ENCODE measurements at places on chromosomes 6 and 20.

DNA sequence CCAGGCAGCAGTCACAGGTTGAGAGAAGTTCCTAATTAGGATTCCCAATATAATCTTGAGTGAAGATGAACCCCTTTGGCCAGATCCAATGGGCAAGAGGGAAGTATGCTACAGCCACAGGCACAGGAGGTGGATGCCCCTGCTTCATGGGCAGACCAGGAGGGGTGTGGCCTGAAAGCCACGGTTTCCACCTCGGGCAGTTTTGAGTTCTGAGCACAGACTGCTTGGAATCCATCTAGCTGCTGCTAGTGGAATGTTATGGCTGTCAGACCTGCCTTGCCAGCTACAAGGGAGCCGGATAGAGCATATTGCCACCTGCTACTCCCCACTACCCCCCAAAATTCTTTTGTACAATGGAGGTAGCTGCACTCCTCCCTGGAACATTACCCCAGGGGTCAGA is 672.9 kb downstream of the HACE1 start:
- no peak for ATAC-seq

- ATAC-seq, result no peak
Measured at GRCh38 chr6:90413396-90413795, 116.8 kb upstream of the BACH2 start.

GRCh38 chr6:36685926-36686667 is 7.6 kb downstream of the CDKN1A start:
- no peak for ATAC-seq

DNA sequence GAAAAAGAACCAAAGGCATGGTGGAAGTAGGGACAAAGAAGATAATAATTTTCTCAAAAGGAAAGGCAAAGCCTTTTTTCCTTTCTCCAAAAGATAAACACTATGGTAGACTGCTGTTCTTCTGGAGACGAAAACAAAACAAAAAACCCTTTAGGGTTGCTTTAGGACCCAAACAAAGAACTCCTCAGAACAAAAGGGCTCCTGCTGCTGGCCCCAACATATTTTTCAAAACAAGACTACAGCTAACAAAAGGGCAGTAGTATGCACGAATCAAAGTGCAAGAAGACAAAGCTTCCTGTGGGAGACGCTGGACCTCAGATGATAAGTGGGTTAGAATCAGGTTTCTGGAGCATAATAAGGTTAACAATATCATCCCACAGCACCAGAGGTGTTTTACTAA is 15.8 kb downstream of the NCOA5 start:
- no peak for ATAC-seq

- ATAC-seq, result no peak
Measured at GRCh38 chr6:144179828-144180227, 29.5 kb downstream of the STX11 start.

DNA sequence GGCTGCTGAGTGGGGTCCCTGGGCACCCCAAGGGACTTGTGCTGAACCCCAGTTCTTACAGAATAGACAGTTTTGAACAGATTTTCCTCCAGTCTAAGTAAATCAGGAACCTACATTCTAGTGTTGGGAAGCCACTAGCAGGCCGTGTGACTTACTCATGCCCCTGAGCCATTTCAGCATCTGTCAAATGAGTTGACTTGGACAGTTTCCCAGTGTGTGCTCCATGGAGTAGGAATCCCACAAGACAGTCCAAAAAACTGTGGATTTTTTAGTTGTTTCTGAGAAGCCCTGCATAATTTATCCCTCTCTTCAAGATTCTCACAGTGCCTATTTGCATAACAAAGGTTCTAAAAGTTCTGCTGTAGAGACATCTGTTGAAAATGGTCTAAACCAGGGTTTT is 2.1 kb downstream of the GABRR2 start:
- ATAC-seq, result peak; percentile 88

GRCh38 chr20:33553516-33553915 is 63.6 kb downstream of the CBFA2T2 start:
- ATAC-seq, result no peak

DNA sequence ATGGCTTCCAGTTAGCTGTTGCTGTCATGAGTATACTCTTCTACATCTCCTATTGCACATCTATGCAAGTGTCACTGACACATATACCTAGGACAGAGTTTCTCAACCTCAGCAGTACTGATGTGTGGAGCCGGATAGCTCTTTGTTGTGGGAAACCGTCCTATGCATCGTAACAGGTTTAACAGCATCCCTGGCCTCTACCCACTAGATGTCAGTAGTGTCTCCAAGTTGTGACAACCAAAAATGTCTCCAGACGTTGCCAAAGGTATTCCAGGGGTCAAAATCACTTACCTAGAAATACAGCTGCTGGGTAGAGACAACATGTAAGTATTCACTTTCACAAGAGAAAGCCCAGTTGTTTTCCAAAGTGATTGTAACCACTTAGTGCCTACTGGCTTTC is 637.6 kb downstream of the RNF144B start:
- ATAC-seq, result peak; percentile 55

GRCh38 chr6:63739094-63739687 is 103.6 kb downstream of the PHF3 start:
- ATAC-seq, result no peak

- no peak for ATAC-seq
Measured at GRCh38 chr20:24033151-24033550, 44.6 kb upstream of the GGTLC1 start.

DNA sequence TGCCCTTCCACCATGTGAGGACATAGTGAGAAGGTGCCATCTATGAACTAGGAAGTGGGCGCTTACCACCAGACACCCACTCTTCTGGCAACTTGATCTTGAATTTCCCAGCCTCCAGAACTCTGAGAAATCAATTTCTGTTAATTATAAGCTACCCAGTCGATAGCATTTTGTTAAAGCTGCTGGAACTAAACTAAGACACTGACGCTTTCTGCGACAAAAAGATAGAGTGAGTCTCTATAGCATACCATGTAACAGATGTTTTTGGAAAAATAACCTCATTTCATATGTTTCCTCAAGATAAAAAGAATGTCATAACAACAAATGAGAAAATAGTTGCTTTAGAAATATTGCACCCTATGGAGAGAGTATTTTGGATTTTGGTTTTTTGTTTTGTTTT is 15.4 kb upstream of the SMIM13 start:
- ATAC-seq, result no peak

DNA sequence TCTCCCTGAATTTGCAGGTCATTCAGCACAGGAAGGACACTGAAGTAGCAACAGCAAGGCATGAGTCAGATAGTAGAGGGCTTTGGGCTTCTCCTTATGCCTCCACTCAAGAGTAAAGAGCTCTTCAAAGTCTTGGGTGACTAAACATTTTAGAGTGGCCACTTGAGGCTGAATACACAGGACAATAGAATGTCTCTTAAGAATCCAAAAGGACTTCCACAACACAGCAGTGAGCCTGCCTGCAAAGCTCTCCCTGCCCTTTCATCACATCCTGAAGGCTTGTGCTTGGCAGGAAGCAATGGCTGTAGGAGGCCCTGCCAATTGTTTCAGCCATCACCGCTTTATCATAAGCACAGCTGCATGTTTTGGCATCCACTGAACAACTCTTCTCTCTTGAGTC is 36.8 kb downstream of the FOXQ1 start:
- no peak for ATAC-seq

DNA sequence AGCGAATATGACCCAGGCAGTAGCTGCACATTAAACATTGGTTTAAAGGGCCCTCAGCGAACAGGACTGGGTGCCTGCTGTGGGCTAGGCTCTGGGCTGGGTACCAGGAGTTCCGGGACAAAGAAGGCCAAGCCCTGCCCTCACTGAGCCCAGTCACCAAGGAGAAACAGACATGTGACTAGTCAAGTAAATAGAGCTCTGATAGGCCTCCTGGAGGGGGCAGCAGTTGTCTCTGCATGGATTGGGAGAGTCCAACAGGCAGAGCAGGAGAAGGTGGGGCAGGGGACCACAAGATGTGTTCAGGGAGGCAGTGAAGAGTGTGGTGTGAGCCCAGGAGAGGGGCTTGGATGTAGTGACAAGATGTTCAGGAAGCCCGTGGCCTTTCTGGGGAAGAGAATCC is 3.1 kb downstream of the HM13 start:
- peak; percentile 74 for ATAC-seq

- no peak for ATAC-seq
Measured at GRCh38 chr6:166558156-166559005, 28.1 kb downstream of the RAMACL start.

- ATAC-seq, result no peak
Measured at GRCh38 chr6:161024364-161024920, 32.9 kb downstream of the MAP3K4 start.

DNA sequence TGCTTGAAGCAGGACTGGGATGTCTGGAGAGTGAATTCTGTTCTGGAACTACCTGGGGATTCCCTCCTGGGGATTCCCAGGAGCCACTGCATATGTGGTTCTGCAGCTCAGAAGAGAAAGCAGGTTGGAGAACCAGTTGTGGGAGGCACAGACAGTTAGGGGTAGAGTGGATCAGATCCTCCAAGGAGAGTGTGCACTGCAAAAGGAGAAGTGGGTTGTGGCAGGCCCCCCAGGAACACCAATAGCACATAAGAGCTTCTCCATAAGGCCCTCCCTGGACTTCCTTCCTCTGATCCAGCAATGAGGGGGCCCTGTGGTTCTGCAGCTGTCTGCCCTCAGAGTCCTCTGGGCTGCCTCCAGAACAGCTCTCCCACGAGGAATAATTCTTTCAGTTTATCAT is 369.2 kb upstream of the CNR1 start:
- ATAC-seq, result no peak

DNA sequence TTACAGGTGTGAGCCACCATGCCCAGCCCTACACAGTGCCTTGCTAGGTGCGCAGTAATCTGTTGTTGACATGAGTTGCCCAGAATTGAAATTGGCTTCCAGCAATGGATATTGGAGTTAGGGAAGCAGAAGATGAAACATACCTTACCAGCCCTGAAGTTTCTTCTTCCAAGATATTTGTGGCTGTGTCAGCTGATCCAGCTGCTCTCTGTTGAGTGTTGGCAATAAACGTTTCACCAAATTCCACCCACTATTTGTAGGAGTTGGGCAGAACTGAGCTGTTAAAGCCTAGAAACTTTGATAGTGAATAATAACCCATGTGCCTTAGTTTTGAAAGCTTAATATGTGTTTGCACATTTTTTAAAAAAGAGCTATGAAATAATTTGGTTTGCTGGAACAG is 218.2 kb upstream of the SNX9 start:
- no peak for ATAC-seq

GRCh38 chr6:12138936-12139335 is 126.8 kb downstream of the HIVEP1 start:
- ATAC-seq, result no peak

GRCh38 chr20:51327251-51327841 is 215.2 kb downstream of the NFATC2 start:
- ATAC-seq, result peak; percentile 92

DNA sequence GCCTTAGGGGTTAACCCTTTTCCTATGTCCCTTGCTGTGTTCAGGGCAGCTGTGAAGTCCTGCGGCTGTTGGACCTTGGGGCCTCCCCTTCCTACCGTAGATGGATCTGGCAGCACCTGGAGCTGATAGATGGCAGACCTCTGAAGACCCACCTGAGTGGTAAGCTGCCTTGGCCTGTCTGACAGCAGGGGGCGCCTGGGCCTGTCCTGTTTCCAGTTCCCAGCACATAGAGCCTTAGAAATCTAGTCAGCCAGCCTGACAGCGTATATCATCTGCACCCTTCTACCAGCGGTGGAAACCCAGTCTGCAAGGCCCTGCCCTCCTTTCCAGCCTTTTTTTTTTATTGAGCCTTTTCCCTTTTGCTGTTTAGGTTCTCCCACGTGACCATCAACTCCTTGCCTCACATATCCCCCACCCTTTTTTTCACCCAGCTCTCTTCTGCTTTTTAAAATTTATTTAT is 26.6 kb downstream of the CNBD2 start:
- peak; percentile 97 for ATAC-seq

DNA sequence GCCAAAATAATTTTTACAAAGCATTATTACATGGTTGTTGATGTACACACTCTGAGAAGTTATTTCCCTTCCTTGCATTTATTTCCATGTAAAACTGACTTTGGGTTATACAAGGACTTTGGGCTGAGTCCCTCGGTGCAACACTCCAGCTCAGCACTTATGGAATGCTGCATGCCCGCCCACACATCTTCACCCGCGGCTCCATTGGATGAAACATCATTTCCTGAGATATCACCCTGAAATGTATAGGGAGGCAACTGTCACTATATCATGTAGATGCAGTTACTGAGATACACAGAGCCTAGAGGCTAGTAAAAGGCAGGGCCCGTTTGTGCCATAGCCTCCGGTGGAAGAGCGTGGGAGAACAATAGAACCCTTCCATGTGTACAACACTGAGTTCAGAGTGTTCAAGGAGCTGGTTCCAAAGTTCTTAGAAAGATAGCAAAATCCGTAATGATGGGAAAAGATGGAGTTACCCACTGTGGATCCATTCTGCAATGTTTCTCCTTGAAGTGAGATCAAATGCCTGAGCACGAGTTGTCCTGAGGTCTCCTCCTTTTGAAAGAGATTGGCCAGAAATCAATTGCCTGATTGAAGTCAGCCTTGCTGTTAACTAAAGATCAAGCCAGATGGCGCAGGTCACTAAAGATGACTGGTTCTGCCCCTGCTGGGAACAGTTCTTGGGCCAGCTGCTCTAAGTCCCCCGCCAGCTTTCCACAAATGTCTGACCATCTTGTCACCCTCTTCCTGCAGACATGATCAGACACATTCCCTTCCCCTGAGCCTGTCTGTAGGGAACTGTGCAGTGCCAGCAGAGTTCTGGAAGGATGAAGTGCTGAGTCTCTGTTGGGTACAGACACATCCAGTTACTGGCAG is 100.9 kb upstream of the IYD start:
- ATAC-seq, result no peak

DNA sequence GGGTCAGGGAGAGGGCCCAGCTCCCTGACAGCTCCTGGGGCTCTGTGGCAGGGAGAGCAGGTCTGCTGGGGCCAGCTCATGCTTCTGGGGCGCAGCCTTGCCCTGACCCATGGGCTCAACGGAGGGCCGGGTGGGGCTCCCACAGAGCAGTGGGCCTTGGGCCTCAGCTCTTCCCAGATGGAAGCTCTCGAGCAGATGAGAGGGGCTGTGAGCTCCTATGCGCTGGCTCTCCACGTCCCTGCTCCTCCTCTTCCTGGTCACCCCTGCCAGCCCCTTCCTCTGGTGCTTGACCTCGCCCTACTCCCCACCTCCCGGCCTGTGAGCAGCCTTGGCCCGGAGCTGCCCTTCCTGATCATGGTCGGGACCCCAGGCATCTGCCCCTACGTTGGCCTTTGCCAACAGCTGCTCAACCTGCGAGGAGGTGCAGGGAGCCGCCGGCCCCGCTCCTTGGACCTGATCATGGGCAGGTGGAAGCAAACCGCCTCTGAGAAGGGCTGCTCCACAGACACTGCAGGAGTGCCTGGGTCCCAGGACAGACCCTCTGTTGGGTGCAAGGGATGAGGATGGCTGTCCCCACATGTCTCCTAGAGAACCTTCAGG is 26.8 kb upstream of the GATA5 start:
- no peak for ATAC-seq

- no peak for ATAC-seq
Measured at GRCh38 chr20:57457243-57458095, 66.3 kb downstream of the RBM38 start.

- no peak for ATAC-seq
Measured at GRCh38 chr20:21230220-21230619, 72.9 kb upstream of the XRN2 start.

- ATAC-seq, result no peak
Measured at GRCh38 chr20:63900413-63900812, 5.5 kb downstream of the DNAJC5 start.

All from SK-N-SH treated with all-trans-retinoic acid at 6 μM for 48 hours (cell line).